ENCODE measurements at places on chromosomes 16 and 17. TPM values are rescaled to one million over a fixed set of nuclear protein-coding genes. Genes with fewer than 3 reads are reported as not detected.

The DPEP3 gene
- total RNA-seq, result 0.10 TPM

The PIPOX gene
- total RNA-seq, result 1.6 TPM

The STH gene
- not detected for total RNA-seq

DNA sequence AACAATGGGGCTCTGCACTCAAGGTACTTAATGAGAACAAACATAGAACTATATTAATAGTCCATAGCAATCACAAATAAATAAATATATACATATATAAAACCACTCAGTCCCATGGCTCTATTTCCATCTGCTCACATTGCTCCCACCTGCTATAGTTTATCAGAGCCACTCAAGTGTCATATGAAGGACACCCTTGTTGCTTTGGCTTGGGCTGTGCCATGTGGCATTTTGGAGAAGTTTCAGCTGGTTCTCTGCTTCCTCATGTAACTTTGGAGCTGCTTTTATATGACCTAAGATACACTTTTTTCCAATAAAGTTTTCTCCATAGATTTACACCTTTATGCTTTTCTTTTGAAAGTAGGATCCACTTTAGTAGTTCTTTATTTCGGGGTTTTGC is 126.4 kb downstream of the KCNJ2 start:
- H3K27me3 ChIP-seq, result no peaks in the 10 kb centered on the region
- no peaks in the 10 kb centered on the region for H3K4me1 ChIP-seq
- H3K27ac ChIP-seq, result no peak overlapping the region
- no peak overlapping the region for H3K4me3 ChIP-seq
- no peaks in the 10 kb centered on the region for H3K36me3 ChIP-seq
- no peak for DNase-seq

DNA sequence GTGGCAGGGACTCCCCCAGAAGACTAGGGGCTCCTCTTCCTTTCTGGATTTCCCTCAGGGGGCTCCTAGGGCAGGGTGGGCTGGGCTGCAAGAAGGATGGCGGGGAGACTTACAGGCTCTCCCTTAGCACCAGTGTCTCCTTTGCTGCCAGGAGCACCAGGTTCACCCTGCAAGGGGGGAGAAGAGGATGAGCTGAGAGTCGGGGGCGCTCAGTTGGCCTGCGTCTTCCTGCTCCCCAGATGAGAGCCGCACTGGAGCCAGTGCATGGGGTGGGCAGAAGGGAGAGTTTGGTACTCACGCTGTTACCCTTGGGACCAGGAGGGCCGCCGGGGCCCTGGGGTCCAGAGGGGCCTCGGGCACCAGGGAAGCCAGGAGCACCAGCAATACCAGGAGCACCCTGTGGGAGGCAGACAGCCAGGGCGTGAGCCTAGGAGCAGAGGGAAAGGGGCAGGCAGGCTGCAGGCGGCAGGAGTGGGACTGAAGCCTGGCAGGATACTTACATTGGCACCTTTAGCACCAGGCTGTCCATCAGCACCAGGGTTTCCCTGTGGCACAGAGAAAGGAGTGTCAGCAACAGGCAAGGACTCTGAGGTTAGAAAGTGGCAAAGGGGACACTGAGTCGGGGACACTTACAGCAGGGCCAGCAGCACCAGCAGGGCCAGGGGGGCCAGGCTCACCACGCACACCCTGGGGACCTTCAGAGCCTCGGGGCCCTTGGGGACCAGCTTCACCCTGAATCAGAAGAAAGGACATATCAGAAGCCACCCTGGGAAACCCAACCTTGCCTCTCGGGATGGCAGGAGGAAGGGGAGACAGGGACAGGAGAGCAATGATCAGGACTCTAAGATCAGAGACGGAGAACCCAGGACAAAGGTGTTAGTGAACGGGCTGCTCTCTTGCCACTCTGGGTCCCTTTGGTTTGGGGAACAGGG is 6.2 kb downstream of the COL1A1 start:
- no peak overlapping the region for H3K4me3 ChIP-seq
- DNase-seq, result no peak
- H3K27ac ChIP-seq, result no peak overlapping the region
- peaks cover 11% of the 10 kb centered on the region for H3K4me1 ChIP-seq

DNA sequence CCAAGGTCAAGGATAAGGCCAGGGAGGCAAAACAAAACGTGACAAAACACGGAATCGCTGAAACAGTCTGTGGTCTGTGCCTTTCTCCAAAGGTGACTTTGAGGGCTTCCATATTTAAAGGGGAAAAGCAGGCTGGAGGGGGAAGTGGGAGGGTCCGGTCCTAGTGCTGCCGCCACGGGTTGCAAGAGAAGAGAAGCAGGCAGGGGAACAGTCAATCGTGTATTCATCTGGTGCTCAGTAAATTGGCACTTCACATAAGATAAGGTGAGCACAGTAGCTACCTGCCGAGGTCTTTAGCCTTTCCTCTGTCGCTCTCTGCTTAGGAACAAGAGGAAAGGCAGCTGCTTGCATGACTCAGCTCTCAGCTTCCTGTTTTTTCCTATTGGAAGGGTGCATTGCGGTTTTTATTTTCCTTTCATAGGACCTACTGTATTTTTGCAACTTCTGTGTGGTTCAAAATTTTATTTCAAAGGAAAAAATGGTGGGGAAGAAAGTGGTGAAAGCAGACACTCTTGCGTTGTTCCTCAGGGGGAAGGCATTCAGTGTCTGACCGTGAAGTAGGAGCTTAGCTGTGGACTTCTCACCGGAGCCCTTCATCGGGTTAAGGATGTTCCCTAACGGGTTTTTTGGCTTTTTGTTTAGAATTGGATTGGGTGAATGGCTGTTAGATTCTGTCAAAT is 7.1 kb upstream of the LGALS3BP start:
- peak overlapping the region; percentile 22 for H3K4me3 ChIP-seq
- no peak for DNase-seq
- H3K36me3 ChIP-seq, result peaks cover 15% of the 10 kb centered on the region

GRCh38 chr16:84889066-84889465 is 69.3 kb downstream of the CRISPLD2 start:
- DNase-seq, result no peak
- no peak overlapping the region for H3K27ac ChIP-seq
- H3K4me3 ChIP-seq, result no peak overlapping the region

- DNase-seq, result peak; percentile 63
- H3K36me3 ChIP-seq, result peaks cover 28% of the 10 kb centered on the region
- H3K4me1 ChIP-seq, result peaks cover 43% of the 10 kb centered on the region
- peak overlapping the region; percentile 96 for H3K4me3 ChIP-seq
Observed at GRCh38 chr16:11257131-11257938, 1.3 kb upstream of the SOCS1 start.

GRCh38 chr16:50831751-50832150 is 89.9 kb downstream of the CYLD start:
- H3K27ac ChIP-seq, result no peak overlapping the region
- H3K27me3 ChIP-seq, result peaks cover 9% of the 10 kb centered on the region
- H3K36me3 ChIP-seq, result no peaks in the 10 kb centered on the region
- no peak overlapping the region for H3K4me3 ChIP-seq
- no peak for DNase-seq

Measured in activated CD4-positive, alpha-beta T cell treated with anti-CD3 and anti-CD28 coated beads, Interleukin-2, amount 10 ng/mL, durations not matched to agents 7 days and 5 days (primary cell).